ENCODE measurements at places on chromosomes 12 and 14. TPM values are rescaled to one million over a fixed set of nuclear protein-coding genes. Genes with fewer than 3 reads are reported as not detected.
A peak's percentile ranks its signal among the peaks of the same experiment; 100 is the strongest.

- DNase-seq: no peak
Observed at GRCh38 chr12:52227606-52228166, 5.4 kb upstream of the KRT7 start.

DNA sequence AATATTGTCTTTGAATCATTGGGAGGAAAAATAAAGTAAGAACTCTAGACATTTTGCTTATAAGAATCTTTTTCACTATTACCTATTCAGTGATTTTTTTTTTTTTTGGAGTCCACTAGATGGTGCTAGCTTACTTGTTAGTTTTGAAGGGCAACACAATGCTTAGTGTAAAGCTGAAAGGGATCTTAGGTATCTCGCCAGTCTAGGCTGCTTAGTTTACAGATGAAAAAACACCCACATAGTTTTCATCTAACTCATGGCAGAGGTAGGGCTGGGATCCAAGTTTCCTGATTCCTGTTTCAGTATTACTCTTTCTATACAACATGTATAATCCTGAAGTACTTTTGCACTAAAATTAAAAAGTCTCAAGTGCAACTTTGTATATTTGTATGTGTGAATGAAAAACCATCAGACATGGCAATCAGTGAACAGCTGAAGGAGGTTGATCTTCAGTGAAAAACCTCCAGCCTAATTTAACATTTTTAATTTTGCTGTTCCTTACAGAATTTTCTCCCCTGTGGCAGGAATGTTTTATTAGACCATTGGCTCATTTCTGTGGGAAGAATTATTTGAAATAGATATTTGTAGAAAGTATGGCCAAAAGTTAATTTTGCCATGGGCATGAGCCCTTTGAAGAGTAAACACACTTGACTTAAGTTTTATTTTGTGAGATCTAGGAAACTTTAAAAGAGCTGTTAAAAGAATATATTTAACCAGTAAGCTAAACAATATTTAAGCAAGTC, 40.7 kb downstream of the LRRIQ1 start:
- DNase-seq: peak; percentile 71

DNA sequence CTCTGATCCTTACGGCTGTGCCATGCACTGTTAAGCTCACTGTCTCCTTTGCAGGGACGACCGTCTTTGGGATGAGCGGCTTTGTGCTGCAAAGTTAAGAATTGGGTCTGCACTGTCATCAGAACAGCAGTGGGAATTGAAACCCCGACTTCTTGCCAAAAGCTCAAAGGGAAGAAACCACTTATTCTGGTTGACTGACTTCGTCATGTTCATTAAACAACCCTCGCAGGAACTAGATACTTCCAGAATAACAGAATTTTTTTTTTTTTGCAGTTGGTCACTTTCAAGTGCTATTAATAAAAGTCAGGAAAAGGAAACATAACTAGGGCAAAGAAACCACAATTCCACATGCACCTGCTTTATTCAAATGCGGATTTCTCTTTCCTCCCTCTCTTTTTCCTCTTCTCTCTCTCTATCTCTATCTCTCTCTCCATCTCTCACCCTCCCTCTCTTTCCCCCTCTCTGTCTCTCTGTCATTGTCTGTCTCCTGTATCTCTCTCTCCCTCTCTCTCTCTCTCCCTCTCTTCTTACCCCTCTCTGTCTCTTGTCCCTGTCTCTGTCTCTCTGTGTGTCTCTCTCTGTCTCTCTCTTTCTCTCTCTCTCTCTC, 12.3 kb upstream of the GLT1D1 start:
- no peak for DNase-seq

DNA sequence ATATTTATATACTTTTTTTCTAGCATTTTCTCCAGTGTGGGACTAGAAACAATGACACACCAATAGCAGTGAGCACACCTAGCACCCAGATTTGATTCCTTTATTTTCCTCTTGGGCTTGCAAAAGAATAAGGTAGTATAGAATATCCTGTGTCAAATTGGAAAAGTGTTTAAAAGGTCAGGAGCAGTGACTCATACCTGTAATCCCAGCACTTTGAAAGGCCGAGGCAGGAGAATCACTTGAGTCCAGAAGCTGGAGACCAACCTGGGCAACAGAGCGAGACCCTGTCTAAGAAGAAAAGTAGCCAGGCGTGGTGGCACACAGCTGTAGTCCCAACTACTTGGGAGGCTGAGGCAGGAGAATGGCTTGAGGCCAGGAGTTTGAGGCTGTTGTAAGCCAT, 53.8 kb upstream of the SGPP1 start:
- DNase-seq: peak; percentile 38

DNA sequence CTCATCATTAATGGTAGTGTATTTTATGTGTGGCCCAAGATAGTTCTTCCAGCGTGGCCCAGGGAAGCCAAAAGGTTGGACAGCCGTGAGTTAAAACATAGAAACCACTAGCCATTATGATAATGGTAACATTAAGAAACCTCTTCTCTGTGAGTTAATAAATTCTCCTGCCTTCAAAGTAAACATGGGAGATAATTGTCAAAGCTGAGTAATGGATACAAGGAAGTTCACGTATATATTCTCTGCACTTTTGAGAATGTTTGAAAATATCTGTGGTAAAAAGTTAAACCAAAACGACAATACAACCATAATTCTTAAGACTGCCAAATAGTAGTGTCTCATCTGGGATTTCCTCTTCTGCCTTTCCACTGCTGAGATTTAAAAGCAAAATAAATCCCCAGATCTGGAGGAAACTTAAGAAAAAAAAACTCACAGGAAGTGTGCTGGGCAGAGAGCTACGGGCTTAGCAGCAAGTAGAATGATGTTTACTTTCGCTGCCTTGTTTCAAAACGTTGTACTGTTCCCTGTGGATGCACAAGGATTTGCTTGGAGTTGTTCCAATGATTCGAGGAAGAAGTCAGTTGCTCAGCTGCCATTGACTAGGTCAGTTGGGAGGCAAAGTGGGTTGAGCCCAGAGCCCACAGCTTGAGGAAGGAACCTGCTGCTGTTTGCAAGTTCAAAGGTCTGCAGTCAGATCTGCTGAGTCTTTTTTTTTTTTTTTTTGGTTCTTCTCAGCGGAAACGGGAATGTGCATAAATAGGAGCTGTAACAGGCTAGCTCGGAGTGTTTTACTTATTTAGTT, 1.7 kb downstream of the TPCN1 start:
- peak; percentile 93 for DNase-seq

DNA sequence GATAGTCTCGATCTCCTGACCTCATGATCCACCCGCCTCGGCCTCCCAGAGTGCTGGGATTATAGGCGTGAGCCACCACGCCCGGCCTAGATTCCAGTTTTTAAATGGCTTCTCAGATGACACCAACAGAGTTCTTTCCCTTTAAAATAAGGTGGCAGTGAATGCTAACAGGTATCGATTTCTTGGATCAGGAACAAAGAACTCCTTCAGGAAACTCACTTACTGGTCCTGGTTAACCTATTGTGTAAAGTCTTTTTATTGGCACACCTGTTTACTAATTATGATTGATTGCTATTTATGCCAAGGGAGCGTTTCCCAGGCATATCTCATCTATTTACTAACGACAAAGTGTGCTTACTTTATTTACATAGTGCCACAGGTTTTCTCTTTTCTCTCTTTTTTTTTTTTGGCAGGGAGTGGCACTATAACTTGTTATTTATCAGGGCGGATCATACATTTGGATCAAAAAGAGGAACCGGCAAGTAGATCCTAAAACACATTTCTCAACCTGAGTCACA, 89.7 kb downstream of the GLT1D1 start:
- no peak for DNase-seq

- DNase-seq: peak; percentile 99
Observed at GRCh38 chr12:31518680-31519227, 72.2 kb downstream of the DENND5B start.

DNA sequence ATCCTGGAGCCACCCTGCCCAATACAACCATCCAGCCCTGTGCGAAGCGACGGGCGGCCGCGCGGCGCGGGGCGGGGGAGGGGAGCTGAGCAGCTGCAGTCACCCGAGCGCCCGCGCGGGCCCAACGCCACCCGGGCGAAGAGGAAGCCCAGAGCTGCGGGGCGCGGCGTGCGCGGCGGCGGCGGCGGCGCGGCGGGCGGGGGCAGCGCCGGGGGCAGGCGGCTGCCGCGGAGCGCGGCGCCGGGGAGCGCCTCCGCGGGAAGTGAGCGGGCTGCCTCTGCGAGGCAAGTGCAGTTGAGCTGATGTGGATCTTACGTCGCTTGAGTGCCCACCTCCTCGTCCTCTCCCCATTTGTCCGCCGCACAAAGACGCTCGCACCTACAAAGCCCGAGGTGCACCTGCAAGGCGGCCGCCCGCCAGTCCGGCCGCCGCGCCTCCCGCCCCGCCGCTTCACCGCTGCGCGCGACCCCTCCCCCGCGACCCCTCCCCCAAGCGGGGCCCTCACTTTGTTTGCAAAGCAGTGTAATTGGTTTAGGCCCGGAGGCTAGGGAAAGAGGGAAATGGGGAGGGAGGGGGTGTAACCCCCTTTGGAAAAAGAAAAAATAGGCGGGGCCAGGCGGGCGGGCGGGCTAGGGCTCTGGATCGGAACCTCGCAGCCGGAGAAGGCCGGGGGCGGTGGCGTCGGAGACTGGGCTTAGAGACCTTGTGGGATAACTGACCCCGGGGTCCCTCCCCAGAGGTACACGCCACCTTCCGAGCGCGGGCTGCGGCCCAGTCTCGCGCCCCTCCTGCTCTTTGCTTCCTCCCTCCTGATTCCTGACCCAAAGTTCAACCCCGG, at the start of the genes FOXA1 and TTC6:
FOXA1 (minus strand) TSS at position 279 of the 838 bp plus-strand sequence; CDS start at position 2, 277 bp downstream.
TTC6 (plus strand) TSS at position 659 of the 838 bp plus-strand sequence. CDS start 26,436 bp downstream, outside the sequence.
- no peak for DNase-seq

GRCh38 chr12:93776581-93777018, 99.4 kb downstream of the CRADD start:
- DNase-seq: peak; percentile 74

The CLEC6A gene
- total RNA-seq: not detected
